ENCODE measurements at places on chromosomes 11 and 22.

DNA sequence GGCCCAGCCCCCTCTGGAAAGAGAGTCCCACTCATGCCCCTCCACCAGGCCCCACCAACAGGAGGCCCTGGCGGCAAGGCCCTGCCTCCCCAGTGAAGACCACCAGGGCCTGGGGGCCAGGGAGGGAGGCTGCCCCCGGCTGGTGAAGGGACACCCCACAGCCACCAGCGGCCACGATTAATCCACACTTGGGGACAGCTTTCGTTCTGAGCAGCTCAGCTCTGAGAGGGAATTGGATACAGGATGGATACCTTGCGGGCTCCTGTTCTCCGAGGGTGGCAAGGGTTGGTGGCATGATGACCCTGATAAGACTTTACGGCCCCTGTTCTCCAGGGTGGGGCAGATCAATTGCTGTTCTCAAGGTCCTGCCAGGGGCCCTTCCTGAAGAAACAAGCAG lies 6.9 kb upstream of the NLRP6 start:
- no peak for DNase-seq

DNA sequence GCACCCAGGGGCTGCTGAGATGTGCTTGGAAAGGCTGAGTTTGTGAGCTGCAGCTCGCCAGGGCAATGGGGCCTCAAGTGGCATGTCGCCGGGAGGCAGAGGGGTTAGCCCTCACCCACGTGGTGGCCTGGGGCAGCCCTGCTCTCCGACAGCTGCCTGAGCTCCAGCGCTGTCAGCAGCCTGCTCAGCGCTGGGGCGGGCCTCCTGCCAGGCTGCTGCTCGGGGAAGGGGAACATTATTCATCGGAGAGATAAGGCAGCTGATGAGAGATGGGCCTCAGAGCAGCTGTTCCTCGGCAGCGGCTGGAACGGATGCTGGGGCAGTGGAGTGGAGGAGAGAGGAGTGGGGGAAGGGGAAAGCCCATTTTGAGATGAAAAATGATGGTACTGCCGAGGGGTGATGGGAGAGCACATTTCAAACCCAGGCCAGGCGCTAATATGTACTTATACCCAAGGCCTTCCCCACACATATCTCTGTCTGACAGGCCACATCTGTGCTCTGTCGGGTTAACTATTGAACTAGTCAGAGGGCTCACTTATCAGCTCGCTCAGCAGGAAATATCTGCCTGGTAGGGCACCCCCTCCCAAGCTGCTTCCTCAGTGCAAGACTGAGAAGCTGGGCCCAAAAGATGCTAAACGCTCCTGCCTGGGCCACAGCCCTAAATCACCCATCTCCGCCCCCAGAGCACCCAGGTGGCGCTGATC lies 79.5 kb downstream of the TIMP3 start:
- peak; percentile 77 for DNase-seq

GRCh38 chr11:8719211-8719649 lies 36.6 kb downstream of the RPL27A start:
- peak; percentile 99 for DNase-seq

- no peak for DNase-seq
These were observed 404.3 kb downstream of the JRKL start for GRCh38 chr11:96794152-96794551.

DNA sequence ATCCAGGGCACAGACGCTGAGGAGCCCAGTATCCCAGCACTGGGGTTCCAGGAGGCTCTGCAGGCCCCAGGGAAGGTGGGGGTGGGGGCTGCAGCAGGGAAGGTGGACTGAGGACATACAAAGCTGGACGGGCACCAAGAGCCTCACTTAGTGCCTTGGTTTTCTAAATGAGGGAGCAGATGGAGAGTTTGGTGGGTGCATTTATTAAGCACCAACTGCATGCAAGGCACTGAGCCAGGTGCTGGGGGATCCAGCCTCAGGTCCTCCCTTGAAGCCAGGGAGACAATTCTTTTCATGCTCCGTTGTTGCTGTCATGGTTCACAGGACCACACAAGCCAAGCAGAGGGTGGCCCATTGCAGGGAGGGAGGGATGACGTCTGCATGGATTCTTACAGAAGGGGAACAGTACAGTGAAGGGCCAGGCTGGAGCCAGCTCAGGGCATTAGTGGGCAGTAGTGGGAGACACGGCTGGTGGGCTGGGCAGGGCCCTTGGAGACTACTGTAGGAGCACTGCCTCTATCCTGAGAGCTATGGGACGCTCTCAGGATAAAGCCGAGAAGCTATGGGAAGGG lies 65.0 kb downstream of the MACROD1 start:
- no peak for DNase-seq

- DNase-seq: no peak
These were observed 8.2 kb upstream of the TENM4 start for GRCh38 chr11:79449040-79449439.

GRCh38 chr11:66022401-66023185 lies 3.7 kb downstream of the CATSPER1 start:
- DNase-seq: peak; percentile 55

- peak; percentile 47 for DNase-seq
These were observed 115.9 kb upstream of the CCDC179 start for GRCh38 chr11:22976146-22976545.

DNA sequence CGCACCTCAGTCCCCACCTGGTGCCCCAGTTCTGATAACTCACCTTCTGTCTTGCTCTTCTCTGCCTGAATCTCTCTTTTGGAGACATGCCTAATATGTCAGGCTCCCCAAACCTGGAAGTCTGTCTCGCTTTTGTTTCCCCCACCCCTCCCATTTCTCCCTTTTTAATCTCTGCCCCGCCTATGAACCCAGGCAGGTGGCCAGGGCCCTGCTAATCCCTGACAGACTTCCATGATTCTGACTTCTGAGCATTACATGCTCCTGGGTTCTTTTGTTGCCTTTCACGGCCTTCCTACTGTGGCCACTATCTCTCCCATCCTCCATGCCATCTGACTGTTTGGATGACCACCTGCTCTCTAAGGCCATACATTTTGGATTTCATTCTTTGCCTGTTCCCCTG lies 1120.9 kb upstream of the CCDC90B start:
- DNase-seq: no peak

- peak; percentile 74 for DNase-seq
These were observed 13.8 kb upstream of the POGLUT3 start for GRCh38 chr11:108511851-108512474.

GRCh38 chr22:34966980-34967565 lies 98.9 kb upstream of the ISX start:
- peak; percentile 60 for DNase-seq

All from fibroblast of skin of right quadriceps (primary cell).